ENCODE measurements at places on chromosomes 3 and 15.

DNA sequence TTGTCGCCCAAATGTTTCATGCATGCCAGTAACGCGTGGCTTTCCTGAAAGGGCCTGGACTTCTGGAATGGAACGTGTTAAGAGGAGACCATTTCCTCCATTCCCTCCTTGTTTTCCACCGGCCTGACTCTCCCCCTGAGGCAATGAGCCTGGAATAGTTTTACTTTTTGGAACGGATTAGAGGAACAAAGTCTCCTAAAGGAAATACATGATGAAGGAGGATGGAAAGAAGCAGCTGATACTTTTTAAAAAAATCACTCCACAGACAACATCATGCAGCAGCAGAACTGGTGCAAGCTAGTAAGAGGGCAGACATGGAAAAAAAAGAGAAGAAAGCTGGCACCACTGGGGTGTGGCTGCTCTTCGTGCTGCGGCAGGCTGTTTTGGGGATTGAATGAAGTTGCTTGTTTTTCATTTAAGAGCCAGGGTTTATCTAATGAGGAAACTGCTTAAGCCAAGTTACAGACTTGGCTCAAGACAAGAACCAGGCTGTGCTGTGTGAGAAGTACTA lies 3.6 kb upstream of the KBTBD12 start:
- no peak for DNase-seq

DNA sequence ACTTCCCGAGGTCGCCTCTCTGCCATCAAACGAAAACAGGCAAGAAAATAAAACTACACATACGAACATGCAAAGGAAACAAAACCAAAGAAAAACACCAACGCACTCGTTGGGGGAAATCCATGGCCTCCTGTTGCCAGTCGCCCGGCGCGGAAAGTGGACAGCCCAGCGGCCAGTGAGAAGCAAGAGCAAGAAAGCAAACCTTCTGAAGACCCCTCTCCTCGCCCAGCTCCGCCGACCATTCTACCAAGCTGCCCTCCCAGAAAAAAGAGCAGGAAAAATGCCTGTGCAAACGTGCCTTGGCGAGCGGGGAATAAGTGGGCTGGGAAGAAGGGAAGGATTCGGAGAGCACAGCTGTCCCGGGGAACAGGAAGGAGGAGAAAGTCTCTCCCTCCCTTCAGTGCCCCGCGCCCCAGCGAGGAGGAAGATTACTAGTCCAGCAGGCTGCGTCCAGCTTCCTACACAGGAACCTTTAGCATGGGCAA lies 802 bp upstream of the NECTIN3 start:
- DNase-seq: peak; percentile 74

- no peak for DNase-seq
Measured at GRCh38 chr3:187746442-187747281, 1.4 kb upstream of the BCL6 start.

- DNase-seq: no peak
Measured at GRCh38 chr15:82699726-82700125, 9.9 kb downstream of the AP3B2 start.

- no peak for DNase-seq
Measured at GRCh38 chr3:78889348-78889747, 878.5 kb downstream of the ROBO1 start.

GRCh38 chr3:171068658-171069057 lies 42.1 kb upstream of the SLC2A2 start:
- DNase-seq: no peak

DNA sequence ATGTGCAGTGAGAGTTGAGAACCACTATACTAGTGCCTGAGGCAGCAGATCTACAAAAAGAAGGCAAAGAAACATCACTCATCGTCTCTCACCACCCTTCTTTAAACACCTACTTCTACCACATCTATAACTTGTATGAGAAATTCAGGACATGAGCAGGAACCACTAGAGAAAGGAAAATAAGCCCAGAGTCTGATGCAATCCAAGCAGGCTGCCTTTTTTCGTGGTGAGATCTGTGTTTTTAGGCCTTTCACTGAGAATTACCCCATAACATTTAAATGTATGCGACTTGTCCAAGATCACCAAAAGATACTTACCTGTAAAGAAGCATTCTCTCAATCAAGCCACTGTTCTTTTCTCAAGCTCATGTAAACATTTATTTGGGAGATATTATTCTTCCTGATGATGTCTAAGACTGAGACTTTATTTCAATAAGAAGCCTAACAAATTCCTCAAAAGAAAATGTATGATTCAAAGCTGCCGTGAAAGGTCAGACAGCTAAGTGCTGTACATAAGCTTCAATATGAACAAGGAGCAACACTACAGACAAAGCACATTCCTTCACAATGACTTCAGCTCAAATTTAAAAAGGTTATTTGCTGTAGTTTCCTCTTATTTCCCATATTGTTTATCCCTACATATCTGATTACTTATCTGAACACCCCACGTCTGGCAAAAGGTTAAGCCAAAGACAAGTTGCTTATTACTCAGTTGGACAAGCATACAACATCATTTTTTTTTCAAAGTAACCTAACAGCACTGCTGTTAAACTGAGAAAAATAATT lies 16.5 kb downstream of the SPICE1 start:
- DNase-seq: no peak

- no peak for DNase-seq
Measured at GRCh38 chr3:133457465-133458067, 57.7 kb downstream of the BFSP2 start.

GRCh38 chr3:127772273-127772672 lies 50.0 kb downstream of the MGLL start:
- no peak for DNase-seq

DNA sequence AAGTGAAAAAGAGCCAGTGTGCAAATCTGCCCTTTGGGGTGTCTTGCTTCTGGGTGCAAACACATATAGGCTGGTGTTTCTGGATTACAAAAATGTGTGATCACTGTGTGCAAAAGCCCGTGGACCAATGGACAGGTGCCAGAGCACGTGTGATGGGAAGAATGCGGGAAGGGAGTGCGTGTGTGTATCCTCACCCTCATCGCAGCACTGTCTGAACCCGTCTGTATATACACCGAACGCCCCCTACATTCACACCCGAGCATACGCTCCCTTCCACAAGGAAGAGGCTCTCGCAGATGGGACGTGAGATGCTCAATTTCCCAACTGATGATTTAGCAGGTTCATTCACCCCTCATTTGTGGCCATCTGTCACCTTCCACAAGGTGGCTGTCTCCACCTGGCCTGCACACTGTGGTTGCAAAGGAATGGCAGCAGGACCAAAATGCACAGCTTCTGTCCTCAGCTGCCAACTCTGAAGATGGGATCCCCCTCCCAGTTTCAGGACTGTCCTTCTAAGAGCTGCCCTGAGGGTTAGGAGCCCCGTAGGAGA lies 19.4 kb upstream of the SLC6A1 start:
- no peak for DNase-seq

- DNase-seq: no peak
Measured at GRCh38 chr15:64779024-64779423, 3.6 kb upstream of the RBPMS2 start.

DNA sequence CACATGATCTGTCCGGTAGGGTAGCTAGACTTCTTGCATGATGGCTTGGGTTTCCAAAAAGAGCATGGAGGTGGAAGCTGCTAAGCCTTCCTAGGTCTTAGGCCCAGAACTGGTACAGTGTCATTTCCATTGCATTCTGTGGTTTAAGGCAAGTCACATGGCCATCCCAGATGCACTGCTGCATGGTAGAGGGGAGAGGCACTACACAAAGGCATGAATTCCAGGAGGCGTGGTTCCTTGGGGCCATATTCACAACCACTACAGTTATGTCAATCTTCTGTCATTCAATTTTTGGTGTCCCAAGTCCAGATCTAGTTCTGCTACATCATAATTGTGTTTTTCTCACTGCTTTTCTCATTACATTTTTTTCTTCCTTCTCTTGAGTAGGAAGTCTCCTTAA lies 122.2 kb upstream of the CHRM5 start:
- DNase-seq: no peak

DNA sequence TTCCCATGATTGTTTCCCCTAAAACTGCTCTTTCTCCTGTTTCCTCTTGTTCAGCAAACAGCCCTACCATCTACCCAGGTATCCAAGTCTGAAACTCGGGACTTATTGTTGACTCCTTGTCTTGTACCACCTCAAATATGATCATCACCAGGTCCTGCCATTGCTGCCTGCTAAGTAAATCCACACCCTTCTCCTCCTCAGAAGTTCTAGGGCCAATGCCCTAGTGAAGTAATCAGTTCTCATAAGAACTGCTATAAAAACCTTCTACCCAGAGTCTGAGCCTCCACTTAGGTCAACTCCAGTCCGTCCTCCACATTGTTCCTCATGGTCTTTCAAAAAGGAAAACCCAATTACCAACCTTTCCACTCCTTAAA lies 77.0 kb upstream of the IL12A start:
- DNase-seq: no peak

DNA sequence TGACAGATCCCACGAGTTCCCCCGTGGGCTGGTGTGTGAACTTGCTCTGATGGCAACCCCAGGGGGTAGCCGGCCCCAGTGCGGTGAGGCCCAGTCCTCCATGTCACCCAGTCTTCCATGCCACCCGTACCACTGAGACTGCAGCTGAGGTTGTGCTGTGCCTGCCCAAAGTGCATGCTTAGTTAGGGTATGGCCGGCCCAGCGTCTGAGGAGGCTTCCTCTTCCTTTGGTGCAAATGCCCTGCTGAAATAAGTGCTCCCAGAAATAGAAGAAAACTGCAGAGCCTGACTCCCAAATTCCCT lies 31.5 kb downstream of the MGLL start:
- DNase-seq: peak; percentile 46

GRCh38 chr3:77247061-77247460 lies 207.2 kb downstream of the ROBO2 start:
- DNase-seq: no peak

GRCh38 chr3:53829605-53830004 lies 16.6 kb downstream of the CHDH start:
- no peak for DNase-seq

GRCh38 chr3:187902041-187902471 lies 156.8 kb upstream of the BCL6 start:
- DNase-seq: no peak

DNA sequence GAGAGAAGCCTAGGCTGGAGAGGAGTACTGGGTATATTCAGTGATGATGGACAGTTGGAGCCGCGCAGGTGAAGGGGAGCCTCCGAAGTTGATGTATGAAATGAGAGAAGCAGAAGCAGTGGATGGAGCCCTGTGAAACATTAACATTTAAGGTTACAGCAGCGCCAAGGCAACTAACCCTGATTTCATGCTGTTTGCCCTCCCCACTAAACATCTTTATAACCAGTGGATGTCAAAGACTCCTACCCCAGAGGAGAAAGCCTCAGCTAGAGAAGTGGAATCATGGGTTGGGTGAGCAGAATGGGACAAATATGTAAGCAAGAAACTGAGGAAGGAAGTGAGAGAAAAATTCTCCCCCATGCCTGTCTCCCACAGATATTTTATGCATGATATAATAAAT lies 92.0 kb upstream of the NMNAT3 start:
- no peak for DNase-seq

GRCh38 chr3:132220986-132221385 lies 96.2 kb upstream of the ACP3 start:
- DNase-seq: no peak

- peak; percentile 58 for DNase-seq
Measured at GRCh38 chr15:88907111-88907510, 6.1 kb downstream of the MFGE8 start.

- DNase-seq: no peak
Measured at GRCh38 chr15:71462638-71463037, 347.4 kb downstream of the THSD4 start.

DNA sequence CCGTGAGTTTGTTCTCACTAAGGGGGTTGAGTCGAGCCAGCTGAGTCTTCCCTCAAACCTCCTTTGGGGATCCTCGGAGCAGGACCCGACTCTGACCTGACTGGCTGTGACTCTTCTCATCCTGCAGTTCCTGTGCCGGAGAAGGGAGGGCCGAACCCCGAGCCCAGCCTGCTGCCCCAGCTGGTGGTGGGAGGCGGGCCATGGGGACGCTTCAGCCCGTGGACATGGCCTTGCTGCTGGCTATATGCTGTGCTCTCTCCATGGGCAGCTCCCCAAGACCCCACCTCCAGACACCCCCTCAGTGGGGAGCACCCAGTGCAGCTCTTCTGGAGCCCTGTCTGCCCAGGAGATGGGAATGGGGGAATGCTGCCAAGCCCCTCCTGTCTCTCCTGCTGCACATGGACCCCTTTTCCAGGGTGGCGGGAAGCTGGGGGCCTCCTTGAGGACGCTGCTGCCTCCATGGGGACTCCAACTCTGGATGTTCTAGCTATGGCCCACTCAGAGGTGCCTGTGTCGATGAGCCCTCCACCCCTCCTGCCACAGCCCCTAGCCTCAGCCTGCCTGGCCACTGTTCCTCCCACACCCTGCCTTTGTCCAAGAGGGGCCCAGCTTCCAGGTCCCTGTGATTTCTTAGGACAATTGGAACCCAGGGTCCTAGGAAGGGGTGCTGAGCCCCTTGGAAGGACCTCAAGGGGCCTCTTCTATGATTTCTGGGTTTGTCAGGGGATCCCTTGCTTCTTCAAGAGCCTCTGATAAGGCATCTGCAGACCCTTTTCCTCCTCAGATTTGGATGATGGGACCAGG lies 12.8 kb downstream of the C15orf39 start:
- no peak for DNase-seq

DNA sequence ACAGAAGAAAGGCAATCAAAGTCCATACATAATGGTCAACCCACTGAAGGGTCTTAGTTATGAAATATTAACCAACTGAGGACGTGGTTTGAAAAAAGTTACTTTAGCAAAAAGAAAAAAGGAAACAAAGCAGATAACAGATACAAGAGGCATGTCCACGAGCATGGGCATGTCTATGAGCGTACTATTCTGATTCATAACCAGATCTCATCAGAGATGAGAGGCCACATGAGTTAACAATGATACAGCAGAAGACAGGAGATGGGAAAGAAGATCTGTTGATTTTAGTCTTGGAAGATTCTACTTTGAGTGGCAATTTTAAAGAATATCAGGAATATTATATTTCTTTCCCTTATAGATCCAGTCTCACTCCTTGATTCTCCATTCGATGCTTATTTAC lies 262.9 kb upstream of the SLITRK3 start:
- no peak for DNase-seq

DNA sequence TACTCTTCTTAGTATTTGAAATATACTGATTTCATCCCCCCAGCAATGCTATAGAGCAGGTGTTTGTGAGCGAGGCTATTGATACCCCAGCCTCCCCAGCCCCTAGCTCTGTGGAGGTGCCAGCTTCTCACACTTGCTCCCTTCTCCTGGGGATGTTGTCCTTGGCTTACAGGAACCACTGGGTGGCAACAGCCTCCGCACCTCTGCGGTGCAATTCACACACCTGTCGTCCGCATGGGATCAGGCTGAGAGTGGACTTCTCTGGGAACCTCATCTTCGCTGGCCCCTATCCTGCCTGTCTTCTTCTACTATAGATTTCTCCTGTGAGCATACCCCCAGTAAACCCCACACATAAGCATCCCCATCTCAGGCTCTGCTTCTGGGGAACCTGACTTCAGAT lies 103.9 kb upstream of the SLC6A11 start:
- DNase-seq: no peak

All from activated effector memory CD4-positive, alpha-beta T cell treated with anti-CD3 and anti-CD28 coated beads, Interleukin-2, amount 50 U/mL, for 16 hours (primary cell).